GM23248 (cell line): ENCODE measurements at places on chromosomes 5 and 9. TPM values are rescaled to one million over a fixed set of nuclear protein-coding genes. Genes with fewer than 3 reads are reported as not detected.

The CCL19 gene
- polyA plus RNA-seq: not detected in 2 replicates

The C5orf52 gene
- not detected in 2 replicates for polyA plus RNA-seq

The GLRX gene
- 316 and 320 TPM in 2 replicates for polyA plus RNA-seq

The SGTB gene
- 16.3 and 17.7 TPM in 2 replicates for polyA plus RNA-seq

The SPAG8 gene
- 1.2 and 1.3 TPM in 2 replicates for polyA plus RNA-seq

The LECT2 gene
- polyA plus RNA-seq: 0.41 and 0.51 TPM in 2 replicates

The NUP188 gene
- 24.9 and 25.7 TPM in 2 replicates for polyA plus RNA-seq

The LMX1B gene
- polyA plus RNA-seq: not detected in 2 replicates

The DNAJC21 gene
- 15.3 and 15.5 TPM in 2 replicates for polyA plus RNA-seq

The PRLR gene
- 0.80 and 0.94 TPM in 2 replicates for polyA plus RNA-seq

The IFNB1 gene
- polyA plus RNA-seq: not detected in 2 replicates

The SLC45A2 gene
- not detected in 2 replicates for polyA plus RNA-seq

The SGCD gene
- 68.1 and 71.2 TPM in 2 replicates for polyA plus RNA-seq

The PRRX2 gene
- 137 and 141 TPM in 2 replicates for polyA plus RNA-seq

The LCN12 gene
- polyA plus RNA-seq: not detected in 2 replicates

The RFESD gene
- 4.6 and 6.6 TPM in 2 replicates for polyA plus RNA-seq

The FAM163B gene
- polyA plus RNA-seq: not detected in 2 replicates

The CRB2 gene
- polyA plus RNA-seq: not detected in 2 replicates

The SLCO6A1 gene
- not detected in 2 replicates for polyA plus RNA-seq

The EFNA5 gene
- 0.64 and 0.85 TPM in 2 replicates for polyA plus RNA-seq

The NUTM2G gene
- polyA plus RNA-seq: 0.06 TPM in 1 of 2 replicates, not detected in the other

The HTR1A gene
- polyA plus RNA-seq: not detected in 2 replicates

The GABRG2 gene
- polyA plus RNA-seq: not detected in 2 replicates

The CDH12 gene
- polyA plus RNA-seq: not detected in 2 replicates

The SURF1 gene
- polyA plus RNA-seq: 57.4 and 62.9 TPM in 2 replicates

The NAIP gene
- 2.4 and 2.8 TPM in 2 replicates for polyA plus RNA-seq

The POU5F2 gene
- polyA plus RNA-seq: 0.08 and 0.16 TPM in 2 replicates

The PKD2L2 gene
- polyA plus RNA-seq: not detected in 2 replicates

The KLF4 gene
- 14.6 and 17.0 TPM in 2 replicates for polyA plus RNA-seq

The DMRT2 gene
- 0.19 TPM in 1 of 2 replicates, not detected in the other for polyA plus RNA-seq

The ZNF454 gene
- 0.96 and 1.3 TPM in 2 replicates for polyA plus RNA-seq

The NR4A3 gene
- polyA plus RNA-seq: 0.56 and 1.0 TPM in 2 replicates

The HTR4 gene
- polyA plus RNA-seq: not detected in 2 replicates

The TMEM232 gene
- polyA plus RNA-seq: 0.78 and 1.3 TPM in 2 replicates

The OCLN gene
- polyA plus RNA-seq: 0.52 and 0.59 TPM in 2 replicates

The RAB3C gene
- not detected in 2 replicates for polyA plus RNA-seq

The CIZ1 gene
- 73.1 and 74.7 TPM in 2 replicates for polyA plus RNA-seq

The RORB gene
- polyA plus RNA-seq: not detected in 2 replicates

The SMIM33 gene
- polyA plus RNA-seq: not detected in 2 replicates

The CENPK gene
- polyA plus RNA-seq: 22.1 and 23.9 TPM in 2 replicates

The GPR151 gene
- not detected in 2 replicates for polyA plus RNA-seq

The MYOT gene
- polyA plus RNA-seq: 0.39 TPM in 1 of 2 replicates, not detected in the other

The STPG3 gene
- polyA plus RNA-seq: not detected in 2 replicates

The SPINK7 gene
- polyA plus RNA-seq: not detected in 2 replicates

The LRRC26 gene
- not detected in 2 replicates for polyA plus RNA-seq
